Stimulated activated CD4-positive, alpha-beta T cell treated with anti-CD3 and anti-CD28 coated beads, Interleukin-12 subunit alpha, Interleukin-12 subunit beta, amount 100 ng/mL, for 48 hours (primary cell): ENCODE measurements at places on chromosomes 6 and 20.

DNA sequence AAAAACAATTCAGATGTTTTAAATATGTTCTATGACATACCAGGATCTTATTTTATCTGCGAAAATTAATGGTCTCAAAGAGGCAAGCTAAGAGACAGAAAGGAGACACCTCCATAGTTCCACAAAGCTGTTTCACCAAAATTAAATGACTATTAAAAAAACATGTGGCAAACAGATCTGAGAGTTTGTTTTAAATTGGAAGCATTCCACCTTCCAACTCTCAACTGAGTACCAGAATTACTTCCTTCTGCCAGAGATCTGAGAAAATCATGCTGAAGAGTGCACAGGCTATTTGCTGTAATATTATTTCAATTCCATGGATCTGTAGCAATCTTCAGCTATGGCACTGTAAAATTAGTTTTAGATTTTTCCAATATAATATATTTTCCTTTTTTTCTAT is 669.5 kb upstream of the MARCKS start:
- DNase-seq: no peak

DNA sequence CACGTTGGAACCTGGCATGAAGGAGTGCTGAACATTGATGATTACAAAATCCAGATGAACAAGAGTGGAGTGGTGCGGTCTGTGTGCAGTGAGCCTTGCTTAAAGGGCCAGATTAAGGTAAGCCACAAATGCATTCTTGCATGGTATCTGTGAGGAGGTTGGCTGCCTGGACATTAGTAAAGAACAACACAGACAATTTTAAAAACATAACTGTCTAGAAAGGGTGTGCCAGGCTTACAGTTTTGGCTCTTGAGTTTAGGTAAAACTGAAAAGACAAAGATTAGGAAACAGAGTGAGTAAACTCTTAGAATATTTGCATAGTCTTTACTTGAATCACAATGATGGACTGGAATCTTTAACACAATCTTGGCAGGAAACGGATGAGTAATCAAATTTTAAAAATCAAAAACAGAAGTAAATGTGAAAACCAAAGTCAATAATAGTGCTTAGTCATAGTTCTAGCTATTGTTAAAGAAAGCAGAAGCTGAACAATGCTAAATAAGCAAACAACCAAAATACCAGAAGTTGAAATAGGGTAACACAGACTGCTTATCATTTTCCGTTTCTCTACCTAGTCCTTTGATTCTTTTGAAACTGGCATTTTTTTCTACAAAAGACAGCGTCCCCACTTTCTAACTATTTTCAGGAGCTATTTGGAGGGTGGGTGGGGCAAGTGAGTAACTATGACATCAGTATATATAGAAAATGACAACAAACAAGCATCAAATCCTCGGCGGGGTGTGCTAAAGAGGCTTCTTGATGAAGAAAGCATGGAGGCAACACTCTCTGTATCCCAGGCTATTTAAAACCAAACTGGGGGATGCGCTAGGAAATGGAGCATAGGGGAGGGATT is 185.8 kb upstream of the RAB32 start:
- no peak for DNase-seq

DNA sequence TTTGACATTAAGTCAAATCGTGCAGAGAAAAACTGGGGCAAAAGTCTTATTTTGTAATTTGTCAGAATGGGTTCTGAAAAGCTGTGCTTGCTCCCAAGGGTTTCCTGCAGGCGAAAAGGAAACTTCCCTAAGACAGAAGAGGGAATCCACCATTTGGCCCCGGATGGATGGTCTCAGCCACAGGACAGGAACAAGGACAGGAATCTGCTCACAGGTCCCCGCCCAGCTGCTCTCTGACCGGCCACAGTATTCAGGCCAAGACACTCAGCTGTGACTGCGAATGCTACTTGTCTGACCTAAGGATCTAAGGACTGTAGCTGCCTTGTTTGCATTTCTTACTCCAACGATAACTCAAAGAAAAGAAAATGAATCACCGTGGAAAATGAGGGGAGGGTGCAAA is 197.0 kb downstream of the BMP7 start:
- no peak for DNase-seq

DNA sequence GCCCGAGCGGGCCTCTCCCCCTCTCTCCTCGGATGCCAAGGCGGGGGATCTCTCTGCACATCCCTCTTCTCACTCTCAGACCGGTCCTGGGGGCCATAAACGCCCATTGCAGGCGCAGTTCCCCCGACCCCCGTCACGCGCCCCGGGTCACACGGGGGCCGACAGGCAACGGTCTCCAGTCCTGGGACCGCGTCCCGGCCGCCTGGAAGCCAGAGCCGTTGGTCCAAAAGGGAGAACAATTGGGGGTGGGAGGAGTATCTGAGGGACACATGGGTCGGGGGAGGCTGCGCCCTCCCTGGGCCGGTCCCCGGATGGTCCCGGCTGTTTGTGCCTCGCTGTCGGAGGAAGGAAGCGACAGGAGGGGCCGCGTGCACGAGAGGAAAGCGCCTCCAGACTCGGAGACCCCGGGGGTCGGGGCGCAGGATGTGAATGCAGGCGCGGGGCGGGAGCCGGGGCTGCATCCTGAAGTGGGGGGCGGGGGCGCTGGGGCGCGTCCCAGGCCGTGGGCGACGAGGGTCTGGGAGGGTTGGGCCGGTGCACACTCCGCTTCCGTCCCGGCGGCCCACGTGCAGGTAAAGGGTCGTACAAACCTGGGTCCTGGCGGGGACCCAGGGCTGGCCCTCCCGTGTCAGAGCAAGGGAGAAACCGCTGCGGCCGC is 903 bp downstream of the SLC4A11 start:
- DNase-seq: no peak

DNA sequence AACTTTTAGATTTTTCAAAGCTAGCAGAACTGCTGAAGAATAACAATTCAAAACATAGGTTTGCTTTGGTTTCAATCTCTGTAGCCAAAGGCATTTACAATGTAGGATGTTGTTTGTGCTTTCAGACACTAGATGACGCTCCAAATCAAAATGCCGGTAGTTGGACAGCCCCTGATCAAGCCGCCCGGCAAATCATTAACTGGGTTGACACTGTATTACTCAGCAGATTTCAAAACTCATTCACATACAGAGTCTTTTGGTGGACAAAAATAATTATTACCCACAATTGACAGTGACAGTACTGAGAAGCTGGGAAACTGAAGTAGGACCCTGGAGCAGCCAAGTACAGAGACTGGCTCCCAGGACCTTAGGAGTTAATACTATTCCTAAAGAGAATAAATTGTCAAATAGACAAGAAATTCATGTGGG is 21.3 kb upstream of the HFE start:
- no peak for DNase-seq

- DNase-seq: peak; percentile 8
Observed at GRCh38 chr6:116278854-116279231, 887 bp downstream of the TSPYL1 start.

DNA sequence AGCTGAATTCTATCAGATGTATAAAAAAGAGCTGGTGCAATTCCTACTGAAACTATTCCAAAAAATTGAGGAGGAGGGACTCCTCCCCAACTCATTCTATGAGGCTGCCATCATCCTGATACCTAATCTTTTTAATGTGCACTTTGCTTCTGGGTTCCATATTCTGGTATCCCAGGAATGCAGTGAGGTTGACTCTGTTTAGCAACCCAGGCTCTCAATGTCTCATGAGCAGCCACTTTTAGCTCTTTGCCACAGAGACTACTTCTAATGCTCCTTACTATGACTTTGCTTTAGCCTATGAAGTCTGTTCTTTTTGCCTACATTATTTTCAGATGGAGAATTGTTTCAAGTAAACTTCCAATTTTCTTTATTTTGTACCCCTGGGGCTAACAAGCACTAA is 185.5 kb upstream of the NRSN1 start:
- DNase-seq: no peak

- DNase-seq: no peak
Observed at GRCh38 chr6:81475646-81476045, 276.8 kb downstream of the TENT5A start.

- no peak for DNase-seq
Observed at GRCh38 chr20:2507875-2508630, 662 bp downstream of the ZNF343 start.

- no peak for DNase-seq
Observed at GRCh38 chr6:33987531-33988021, 158.3 kb downstream of the GRM4 start.

DNA sequence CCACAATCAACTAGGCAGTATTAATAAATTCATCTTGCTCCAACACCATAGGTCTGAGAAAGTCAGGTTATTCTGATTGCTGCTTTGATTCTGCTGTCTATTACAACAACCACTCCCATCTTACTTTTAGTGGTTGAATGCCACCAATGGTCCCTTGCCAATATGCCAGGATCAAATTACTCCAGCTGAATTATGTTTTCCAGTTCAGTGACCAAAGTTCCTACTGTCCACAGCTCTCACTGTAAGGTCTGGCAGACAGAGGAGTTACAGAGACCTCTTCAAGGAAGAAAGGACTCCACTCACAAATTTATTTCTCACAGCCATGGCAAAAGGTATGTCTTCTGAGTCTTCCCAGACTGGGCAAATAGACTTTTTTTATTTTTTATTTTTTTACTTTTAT is 557.0 kb downstream of the HAO1 start:
- DNase-seq: no peak

DNA sequence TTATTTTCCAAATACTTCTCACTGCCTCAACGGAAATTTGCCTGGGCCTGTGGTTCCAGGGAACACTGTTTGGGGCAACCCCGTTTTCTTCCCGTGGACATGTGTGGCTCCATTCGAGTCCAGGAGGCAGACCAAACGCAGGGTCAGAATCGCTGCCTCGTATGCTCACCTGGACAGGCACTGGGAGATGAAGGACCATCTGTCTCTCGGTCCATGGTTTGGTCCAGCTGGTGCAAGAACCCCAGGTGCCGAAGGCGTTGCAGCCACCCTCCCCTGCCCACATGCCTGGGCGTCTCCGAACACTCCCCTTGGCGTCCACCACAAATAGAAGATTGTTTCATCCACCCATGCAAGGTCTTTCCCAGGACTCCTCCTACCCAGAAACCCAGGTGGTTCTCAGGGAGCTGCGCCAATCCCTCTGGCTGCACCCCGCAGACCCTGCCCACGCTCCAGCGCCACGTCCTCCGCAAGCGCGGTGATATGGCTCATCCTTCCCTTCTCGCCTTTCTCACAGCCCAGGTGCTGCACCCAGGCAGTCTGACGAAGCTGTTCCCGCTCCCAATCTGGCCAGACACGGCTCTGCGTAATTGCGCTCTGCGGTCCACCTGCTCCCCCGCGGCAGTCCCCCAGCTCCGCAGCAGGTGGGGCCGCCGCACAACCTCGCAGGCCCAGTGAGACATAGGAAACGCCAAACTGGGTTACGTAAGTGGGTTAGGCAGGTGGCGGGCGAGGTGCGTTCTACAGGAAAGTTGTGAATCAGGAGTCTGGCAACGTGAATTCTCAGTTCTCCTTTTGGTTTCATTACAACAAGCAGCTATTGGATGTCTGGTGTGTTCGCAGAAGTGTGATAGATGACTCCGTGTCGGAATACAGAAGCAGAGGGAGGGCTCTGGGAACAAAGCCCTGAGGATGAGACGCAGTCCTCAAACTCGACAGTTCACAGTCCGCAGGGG is 146.2 kb upstream of the ECI2 start:
- peak; percentile 0 for DNase-seq

DNA sequence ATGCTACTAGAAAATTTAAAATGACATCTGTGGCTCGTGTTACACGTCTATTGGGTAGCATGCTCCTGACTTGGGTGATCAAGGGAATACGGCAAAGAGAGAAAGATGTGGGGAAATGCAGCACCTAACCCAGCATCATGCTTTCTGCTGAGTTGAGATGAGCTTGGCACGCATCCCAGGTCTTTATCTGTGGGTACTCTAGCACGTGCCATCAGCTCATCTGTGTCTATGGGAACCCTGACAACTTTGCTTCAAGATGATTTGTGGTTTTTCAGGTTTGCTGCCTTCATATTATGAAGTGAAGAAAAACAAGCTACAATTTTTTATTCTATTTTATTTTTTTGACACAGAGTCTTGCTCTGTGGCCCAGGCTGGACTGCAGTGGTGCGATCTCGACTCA is 21.0 kb downstream of the RNASET2 start:
- DNase-seq: no peak

DNA sequence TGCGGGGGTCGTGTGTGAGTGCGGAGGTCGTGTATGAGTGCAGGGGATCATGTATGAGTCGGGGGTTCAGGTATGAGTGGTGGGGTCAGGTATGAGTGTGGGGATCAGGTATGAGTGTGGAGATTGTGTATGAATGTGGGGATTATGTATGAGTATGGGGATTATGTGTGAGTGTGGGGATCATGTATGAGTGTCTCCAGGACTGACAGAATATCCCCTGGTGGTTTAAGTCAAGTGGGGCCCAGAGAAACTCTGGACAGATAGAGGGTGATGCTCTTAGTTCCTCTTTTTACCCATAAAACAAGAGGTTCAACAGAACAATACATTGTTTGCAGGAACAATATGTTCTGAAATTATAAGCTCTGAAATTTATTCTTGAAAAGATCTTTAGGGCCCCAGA is 131.9 kb downstream of the UST start:
- DNase-seq: no peak

DNA sequence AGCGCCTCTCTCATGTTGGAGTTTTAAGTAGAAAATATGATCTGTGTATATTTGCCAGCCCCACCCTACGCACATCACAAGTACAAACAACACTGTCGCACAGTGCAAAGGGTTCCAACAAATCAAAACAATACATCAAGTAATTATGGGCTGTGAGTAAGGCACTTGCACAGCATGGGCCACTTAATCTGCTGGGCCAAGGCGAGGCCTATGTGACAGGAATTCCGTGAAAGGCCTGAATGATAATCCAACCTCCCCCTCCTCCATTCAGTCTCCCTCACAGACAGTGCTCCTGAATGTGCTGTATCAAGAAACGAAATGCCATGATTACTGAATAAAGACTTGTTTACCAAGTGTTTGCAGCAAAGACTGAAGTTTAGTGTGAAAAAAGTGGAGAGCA is 130.1 kb upstream of the SLC2A12 start:
- no peak for DNase-seq

DNA sequence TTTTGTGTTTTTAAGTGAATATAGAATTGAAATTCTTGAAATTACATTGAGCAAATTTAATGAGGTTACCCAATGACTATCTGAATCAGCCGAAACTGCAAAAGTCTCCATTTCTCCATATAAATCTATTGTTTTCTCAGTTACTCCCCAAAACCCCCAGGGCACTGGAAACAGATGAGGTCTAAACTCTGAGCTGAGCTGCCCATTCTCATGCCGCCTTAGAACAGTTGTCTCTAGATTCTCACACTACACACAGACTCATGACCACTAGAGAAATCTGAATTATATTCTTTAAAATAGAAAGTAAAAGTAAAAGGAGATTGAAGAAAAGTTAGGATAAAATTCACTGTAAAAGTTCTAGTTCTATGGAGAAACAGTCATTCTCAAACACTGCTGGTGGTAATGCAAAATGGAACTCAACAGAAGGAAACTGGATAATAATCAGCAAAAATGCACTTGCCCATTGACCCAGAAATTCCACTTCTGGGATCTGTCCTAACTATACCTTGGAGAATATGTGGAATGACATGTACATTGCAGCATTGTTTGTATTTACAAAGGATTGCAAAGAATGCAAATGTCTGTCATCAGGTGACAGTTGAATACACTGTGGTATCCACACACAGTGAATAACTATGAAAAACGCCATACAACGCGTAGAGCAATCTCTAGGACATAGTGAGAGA is 125.5 kb downstream of the IPCEF1 start:
- no peak for DNase-seq
